A172 (cell line): ENCODE measurements at places on chromosomes 6 and 20.

- no peak for DNase-seq
Measured at GRCh38 chr6:119241111-119241465, 108.5 kb downstream of the MAN1A1 start.

- DNase-seq, result no peak
Measured at GRCh38 chr6:138757136-138757535, 16.4 kb upstream of the CCDC28A start.

DNA sequence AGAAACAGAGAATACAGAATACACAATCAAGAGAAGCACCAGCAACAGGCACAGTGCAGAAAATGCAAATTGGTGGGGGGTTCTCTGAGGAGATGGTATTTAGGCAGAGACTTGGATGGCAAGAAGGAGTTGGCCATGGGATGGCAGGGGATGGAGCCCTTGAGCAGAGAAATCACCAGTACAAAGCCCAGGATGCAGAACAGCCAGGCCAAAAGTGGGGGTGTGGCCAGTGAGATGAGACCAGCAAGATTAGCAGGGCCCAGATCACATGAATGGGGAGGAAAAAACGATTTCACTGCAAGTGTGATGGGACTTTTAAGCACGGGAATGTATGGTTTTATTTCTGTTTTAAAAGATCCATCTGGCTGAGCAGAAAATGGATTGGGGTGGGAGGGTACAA is 63.4 kb downstream of the TRAM2 start:
- DNase-seq, result no peak

DNA sequence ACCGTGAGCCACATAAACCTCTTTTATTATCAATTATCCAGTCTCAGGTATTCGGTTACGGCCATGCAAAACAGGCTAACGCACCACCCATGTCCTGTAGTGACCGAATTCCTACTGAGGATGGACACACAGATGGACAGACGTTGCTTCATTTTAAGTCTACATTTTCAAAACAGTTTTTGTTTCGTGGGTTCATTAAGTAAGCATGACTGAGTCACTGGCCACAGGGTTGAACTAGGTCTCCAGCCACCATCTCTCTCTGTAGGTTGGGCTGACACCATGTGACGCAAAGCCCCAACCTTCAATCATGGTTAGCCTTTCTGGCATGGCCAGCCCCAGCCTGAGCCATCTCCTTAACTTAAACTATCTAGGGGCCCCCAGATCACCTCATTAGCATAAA is 110.0 kb upstream of the SLC22A23 start:
- no peak for DNase-seq

- no peak for DNase-seq
Measured at GRCh38 chr6:90083891-90084290, 189.6 kb downstream of the GJA10 start.

DNA sequence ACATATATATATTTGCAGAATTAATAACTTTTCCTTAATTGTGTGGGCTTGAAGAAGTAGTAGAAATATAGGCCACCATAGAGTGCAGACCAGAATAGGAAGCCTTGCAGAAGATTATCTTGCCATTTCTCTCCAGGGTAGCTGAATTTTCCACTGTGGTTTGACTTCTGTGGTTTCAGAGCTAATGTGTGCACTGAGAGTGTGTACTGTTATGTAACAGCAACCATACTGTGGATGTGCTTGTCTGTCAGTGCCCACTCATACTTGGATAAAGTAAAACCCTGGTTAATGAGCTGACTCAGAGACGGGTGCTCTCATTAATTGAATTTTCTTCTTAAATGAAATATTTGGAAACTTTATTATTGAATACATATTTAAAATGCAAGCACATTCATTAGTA is 57.2 kb downstream of the CEP43 start:
- DNase-seq, result peak; percentile 2

DNA sequence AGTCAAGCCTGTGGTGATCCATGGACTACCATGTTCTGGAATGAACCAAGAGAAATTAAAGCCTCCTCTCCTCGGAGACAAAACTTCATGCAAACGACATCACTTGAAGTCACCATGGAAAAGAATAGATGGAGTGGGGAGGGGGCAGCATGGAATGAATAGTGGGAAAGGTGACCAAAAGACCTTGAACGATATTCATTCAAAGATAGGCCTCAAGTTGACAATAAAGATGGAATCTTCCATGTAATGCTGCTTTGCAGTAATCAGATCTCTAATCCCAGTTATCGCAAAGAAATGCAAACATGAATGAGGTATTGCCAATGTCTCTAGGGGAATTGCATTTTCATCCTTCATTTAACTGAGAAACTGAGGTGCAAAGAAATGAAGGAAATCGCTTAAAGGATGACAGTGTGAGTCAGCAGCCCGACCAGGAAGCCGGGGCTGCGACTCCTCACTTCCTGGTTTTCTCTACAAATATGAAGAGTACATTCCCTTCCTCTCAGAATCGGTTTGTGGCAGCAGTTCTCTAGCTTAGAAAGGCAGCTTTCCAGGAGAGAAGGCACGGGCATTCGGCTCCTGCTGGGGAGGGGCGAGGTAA is 65.6 kb upstream of the RREB1 start:
- DNase-seq, result no peak

DNA sequence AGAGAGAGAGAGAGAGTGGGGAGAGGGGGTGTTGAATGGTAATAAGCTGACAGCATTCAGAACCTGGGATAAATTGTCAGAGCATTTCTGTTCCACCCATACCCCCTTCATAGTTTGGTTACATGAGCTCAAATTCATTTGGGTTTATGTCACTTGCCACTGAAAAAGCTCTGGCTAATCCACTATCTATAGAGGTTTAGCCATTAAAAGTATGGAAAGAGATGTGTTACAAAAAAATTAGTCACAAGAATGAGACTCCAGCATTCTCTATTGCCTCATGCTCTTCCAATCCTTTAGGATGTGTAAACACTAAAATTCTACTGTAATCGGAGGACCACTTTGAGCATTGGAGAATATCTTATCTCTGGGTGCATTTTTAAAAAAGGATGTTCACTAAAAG is 297.6 kb upstream of the TCF21 start:
- DNase-seq, result no peak

- DNase-seq, result no peak
Measured at GRCh38 chr20:36117638-36118037, 36.9 kb upstream of the EPB41L1 start.

DNA sequence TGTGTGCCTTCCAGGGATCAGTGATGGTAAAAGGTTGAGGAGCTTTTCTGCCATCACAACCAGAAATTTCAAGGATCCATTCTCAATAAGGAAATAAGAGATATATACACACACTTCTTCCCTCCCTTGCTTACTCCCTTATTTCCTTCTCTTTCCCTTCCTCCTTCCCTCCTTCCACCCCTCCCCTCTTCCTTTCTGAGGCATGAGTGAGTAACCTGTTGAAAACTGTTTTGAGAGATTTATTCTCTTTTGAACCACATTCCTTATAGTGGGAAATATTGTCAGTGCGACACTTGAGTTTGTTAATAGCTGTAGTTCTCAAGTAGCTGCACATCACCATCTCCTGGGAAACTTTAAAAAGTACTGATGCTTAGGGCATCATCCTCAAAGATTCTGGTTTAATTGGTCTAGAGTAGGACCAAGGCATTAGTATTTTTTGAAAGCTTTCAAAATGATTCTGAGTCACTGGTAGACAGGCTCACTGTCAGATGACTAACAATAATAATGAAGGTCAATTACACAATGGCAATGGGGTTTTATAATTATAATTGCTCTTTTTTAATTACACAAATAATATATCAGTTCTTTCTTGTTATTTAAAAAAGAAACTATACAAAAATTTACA is 109.9 kb downstream of the POPDC3 start:
- DNase-seq, result peak; percentile 6

DNA sequence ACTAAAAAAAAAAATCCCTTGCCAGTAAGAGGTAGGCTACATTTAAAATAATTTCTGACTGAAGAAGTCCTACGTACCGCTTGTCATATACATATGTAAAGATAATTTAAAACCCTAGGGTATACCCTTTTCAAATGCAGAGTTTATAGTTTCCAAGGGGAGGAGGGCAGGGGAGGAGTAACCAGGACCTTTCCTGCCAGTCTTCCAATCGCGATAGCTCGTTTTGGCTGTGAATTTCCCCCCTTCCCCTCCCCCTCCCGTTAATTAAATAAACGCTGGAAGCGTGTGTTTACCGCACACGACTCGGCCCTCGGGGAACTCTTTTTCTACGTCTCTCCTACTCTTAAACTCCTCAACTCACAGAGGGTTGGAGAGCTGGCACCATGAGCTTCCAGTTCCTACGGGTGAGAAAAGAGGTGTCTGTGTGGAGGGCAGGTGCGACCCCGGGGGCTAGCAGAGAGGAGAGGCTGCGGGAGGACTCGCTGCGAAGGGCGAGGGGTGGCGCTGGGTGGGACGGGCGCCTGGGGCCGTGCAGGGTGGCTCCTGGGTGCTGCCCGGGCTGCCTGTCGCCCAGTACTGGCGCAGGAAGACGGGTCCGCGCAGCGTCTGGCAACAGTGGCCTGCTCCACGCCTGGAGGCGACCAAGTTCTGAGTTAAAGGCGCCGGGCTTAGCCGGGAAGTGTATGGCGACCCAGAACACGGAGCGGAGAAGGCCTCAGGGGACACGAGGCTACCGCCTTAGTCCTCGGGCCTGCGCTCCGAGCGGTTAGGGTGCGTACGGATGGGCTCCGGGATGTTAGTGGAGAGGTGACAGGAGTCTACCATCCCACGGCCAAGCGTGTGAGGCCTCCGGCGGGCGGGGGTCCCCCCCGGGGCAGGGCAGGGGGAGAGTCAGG is 4.1 kb upstream of the TFAP2C start:
- no peak for DNase-seq

- DNase-seq, result no peak
Measured at GRCh38 chr6:157302736-157303135, 20.6 kb downstream of the TMEM242 start.

DNA sequence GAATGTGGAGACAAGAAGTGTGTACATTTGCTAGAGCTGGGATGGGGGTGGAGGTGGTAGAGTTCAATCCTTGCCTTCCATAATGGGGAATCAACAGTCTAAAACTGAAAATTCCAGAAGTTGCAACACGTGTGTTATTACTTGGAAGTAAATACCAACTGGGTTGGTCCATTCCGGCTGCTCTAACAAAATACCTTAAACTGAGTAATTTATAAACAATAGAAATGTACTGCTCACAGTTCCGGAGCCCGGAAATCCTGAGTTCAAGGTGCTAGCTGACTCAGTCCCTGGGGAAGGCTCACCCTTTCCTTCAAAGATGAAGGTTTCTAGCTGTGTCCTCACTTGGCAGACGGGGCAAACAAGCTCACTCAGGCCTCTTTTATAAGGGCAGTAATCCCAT is 59.0 kb downstream of the RIN2 start:
- peak; percentile 87 for DNase-seq

DNA sequence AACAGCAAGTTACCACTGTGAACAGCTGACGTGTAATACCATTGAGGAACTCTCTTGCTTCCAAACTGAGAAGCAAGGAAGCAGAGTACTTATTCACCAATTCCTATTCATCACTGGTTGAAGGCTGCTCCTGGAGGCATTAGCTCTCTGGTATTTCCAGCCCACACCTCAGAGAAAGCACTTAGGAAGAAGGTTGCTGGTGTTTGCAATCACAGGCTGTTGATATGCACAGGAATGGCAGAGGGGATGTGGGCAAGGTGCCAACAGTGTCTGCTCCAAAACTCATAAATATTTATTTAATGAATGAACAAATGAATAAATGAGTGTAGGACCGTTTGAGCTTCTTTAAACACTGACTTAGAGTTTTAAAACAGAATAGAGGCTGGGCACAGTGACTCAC is 6.9 kb upstream of the RRBP1 start:
- no peak for DNase-seq

DNA sequence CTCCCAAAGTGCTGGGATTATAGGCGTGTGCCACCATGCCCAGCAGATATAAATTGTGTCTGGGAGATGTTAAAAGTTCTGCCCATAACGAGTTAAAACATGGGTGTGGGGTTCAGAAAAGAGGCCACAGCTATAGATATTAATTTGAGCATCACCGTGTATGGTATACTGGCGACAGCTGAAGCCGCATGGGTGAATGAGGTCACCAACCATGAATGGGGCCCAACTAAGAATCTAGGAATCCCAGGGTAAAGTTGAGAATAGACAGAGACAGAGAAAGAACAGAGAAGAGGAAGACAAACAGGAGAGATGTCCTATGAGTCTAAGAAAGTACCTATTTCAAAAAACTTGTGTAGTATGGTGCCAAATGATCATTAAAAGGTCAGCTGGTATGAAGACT is 50.9 kb downstream of the ILRUN start:
- no peak for DNase-seq

- peak; percentile 21 for DNase-seq
Measured at GRCh38 chr6:82270881-82271635, 23.5 kb upstream of the IBTK start.

DNA sequence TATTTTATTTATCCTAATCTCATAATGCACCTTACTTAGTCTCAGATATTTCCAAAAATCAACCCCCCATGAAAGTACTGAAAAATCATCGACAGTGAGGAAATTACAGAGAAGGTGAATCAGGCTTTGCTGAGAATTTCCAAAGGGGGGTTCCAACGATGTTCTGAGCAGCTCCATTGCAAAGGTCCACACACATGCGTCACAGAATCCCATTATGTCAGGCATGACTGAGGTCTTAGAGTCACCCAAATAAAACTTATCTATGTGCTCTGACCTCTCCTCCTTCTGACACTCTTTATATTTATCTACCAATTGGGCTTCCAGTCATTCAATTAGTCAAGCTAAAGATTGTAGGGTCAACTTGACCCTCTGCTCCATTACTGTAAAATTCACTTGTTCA is 12.7 kb upstream of the LRRN4 start:
- no peak for DNase-seq

- DNase-seq, result no peak
Measured at GRCh38 chr6:41171908-41172307, 9.0 kb upstream of the TREM2 start.

DNA sequence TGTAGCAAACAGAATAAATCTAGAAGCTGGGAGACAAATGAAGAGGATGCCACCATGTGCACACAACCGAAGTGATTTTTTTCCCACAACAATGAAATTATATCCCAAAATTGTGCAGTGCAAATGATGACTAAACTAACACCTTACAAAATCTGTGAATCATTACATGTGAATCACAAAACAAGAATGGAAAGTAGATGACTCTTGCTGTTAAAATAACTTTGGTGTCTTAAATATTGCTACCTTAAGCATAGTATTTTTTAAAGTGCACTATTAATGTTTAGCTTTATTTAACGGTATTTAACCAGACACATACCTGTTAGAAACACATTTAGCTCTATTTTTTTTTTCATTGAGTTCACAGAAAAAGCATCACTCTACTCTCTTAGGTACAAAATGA is 190.8 kb downstream of the TBC1D32 start:
- peak; percentile 19 for DNase-seq

- DNase-seq, result no peak
Measured at GRCh38 chr20:49540687-49541435, 27.1 kb downstream of the PTGIS start.
